ENCODE measurements at places on chromosomes 6 and 20. TPM values are rescaled to one million over a fixed set of nuclear protein-coding genes. Genes with fewer than 3 reads are reported as not detected.

- no peak for DNase-seq
Observed at GRCh38 chr20:5434116-5434515, 117.4 kb upstream of the PROKR2 start.

Gene EPPIN
- not detected for total RNA-seq

- no peak for DNase-seq
Observed at GRCh38 chr20:40232273-40232672, 456.8 kb downstream of the MAFB start.

- DNase-seq: peak; percentile 35
Observed at GRCh38 chr20:24998631-24999445, 6.3 kb upstream of the APMAP start.

- no peak for DNase-seq
Observed at GRCh38 chr20:53763707-53764414, 170.2 kb upstream of the ZNF217 start.

Gene FUT9
- total RNA-seq: not detected

Gene ZFP57
- total RNA-seq: not detected

DNA sequence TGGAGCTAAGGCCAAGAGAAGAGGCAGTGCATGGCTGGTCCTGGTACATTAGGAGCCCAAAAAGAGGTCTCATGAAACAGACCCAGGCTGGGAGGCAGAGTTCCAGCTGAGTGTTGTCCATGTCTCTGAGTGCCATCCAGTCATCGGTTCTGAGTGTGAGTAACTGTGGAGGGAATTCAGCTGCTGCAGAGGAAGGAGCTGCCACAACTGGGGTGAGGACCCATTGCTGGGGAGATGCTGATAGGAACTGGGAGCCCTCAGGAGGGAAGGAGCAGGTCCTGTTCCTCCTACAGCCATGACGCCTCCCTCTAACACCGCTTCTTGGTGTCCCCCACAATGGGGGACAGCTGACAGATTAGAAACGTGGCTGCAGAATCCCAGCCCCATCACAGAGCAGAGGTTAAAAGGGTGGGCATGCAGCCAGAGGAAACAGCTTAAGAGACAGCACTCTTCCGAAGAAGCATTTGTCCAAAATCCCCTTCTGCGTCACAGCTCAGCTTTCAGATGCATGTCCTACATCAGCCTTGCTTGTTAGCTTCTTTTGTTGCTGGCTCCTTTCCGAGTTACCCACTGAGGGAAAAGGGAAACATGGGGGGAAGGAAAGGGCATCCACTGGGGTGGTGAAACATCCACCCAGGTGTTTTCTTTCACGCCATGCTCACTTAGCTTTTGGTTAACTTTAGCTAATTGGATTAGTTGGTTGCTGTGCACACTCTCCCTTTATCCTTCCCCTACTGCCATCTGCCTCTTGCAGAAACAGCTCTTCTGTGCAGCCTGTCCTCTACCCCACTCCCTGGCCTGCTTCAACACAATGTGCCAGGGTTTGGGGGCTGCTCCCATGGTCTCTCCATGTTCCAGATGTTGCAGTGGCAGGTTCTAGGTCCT, 239.2 kb downstream of the SYNDIG1 start:
- DNase-seq: no peak

- no peak for DNase-seq
Observed at GRCh38 chr6:107657373-107657754, 166.7 kb downstream of the SCML4 start.

Gene WFDC12
- not detected for total RNA-seq

DNA sequence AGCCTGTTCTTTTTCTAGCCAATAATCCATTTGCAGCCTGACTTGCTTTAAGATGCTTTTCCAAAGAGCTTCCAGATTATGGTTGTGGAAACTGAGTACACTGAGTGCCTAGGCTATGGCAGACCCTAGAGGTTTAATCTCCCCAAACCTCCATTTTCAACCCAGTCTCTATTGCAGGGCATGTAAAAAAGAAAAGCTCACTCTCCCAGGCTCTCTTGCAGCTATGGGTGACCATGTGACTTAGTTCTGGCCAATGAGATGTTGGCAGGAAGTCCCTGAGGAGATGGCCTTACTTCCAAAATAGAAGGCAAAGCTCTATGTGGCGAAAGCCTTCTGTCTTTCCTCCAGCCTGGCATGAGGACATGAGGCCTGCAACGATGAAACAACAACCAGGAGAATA, 3.8 kb downstream of the PDRG1 start:
- DNase-seq: no peak

DNA sequence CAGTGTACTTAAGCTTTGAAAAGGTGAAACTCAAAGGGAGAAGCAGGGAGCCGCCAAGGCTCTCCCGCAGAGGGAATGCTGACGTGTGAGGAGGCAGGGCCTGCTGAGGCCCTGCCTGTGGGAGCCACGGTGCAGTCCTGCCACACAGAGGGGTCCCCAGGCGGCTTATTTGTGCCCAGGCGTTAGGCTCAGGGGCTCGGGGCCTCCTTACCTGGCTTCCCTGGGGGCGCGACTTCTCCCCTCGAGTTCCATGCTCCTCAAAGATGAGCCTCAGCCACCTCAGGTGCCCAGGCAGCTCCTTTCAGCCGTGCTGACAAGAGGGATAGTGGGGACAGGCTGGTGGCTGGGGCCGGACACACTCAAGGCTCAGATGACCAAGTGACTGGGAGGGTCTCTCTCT, 2.2 kb upstream of the KIF25 start:
- DNase-seq: no peak

DNA sequence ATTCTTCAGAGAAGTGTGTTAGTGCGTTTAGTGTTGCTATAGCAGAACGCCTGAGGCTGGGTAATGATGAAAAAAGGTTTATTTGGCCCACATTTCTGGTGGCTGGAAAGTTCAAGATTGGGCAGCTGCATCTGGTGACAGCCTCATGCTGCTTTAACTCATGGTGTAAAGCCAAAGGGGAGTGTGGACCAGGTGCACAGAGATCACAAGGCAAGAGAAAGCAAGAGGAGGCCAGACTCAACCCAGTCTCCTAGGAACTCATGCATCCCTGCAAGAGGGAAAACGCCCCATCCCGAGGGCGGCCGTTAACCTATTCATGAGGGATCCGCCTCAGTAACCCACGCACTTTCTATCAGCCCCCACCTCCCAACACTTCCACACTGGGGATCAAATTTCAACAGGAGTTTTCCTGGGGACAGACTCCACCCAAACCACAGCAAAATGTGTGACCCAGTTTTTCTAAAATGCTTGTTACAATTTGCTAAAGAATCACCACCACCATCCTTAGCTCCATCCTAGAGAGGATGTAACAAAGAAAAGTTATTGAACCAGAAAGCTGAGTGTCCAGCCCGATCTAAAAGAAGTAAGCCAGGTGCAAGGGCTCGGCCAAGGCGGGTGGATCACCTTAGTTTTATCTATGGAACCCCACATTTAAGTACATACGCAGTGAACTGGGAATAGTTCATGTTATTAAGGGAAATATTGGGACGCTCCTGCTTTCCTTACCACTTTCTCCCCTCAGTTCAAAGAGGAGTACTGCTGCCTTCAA, 164.8 kb downstream of the QKI start:
- DNase-seq: no peak

DNA sequence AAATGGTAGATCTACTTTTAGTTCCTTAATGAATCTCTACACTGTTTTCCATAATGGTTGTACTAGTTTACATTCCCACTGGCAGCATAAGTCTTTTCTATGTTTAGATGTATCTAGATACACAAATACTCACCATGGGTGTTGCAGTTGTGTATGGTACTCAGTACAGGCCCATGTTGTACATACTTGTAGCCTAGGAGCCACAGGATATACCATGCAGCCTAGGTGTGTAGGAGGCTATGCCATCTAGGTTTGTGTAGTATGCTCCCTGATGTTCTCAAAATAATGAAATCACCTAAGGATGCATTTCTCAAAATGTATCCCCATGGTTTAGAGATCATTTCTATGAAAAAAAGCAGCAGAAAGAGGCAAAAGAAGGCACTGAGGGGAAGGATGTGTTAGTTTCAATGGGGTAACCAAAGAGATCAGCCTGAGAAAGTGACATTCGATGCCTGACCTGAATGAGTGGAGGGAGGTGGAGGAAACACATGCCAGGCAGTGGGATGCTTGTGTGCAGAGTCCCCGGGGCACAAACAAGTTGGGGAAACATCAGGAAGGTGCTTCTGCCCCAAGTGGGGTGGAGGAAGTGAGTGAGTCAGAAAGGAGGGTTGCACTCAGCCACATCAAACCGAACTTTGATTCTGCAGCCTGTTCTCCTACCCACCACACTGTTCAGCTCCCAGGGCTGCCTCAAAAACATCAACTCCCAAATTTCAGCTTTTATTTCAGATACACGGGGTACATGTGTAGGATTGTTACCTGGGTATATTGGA, 191.2 kb downstream of the ZNF217 start:
- DNase-seq: no peak

DNA sequence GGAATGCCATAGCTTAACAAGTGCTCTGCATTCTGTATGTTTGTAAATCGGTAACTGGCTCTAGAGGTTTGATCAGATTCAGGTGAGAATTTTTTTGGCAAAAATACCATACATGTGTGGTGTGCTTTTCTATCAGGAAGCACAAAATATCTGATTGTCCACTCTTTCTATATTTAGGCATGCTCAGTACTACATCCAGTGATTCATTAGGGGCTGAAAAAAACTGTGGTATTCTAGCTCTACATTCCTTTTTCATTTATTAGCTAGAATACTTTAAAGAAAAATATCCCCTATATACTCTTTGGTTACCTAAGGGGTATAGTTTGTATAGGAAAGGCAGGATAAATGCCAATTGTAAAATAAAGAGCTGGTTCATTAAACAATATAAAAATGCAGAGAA, 10.6 kb upstream of the ELOVL2 start:
- no peak for DNase-seq

- no peak for DNase-seq
Observed at GRCh38 chr20:12718619-12719018, 290.2 kb upstream of the SPTLC3 start.

Gene KCNK16
- not detected for total RNA-seq

DNA sequence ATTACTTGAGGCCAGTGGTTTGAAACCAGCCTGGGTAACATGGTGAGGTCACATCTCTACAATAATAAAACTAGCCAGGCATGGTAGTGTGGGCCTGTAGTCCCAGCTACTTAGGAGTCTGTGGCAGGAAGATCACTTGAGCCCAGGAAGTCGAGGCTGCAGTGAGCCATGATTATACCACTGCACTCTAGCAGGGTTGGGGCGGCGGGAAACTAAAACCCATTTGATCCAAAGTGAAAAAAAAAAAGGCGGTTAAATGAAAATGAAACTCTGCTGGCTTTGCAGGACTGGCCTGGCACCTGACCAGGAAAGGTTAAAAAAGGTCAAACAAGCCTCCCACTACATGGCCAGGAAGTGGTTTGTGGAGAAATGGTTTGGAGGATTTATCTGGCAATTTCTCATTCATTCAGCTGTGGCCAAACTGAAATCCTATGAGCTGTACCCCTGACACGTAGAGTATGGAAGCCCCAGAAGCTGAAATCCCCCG, 36.6 kb downstream of the MTRES1 start:
- DNase-seq: no peak

GRCh38 chr6:132814716-132815570, 574 bp downstream of the RPS12 start:
- no peak for DNase-seq

GRCh38 chr20:46923550-46923949, 28.9 kb downstream of the EYA2 start:
- no peak for DNase-seq

DNA sequence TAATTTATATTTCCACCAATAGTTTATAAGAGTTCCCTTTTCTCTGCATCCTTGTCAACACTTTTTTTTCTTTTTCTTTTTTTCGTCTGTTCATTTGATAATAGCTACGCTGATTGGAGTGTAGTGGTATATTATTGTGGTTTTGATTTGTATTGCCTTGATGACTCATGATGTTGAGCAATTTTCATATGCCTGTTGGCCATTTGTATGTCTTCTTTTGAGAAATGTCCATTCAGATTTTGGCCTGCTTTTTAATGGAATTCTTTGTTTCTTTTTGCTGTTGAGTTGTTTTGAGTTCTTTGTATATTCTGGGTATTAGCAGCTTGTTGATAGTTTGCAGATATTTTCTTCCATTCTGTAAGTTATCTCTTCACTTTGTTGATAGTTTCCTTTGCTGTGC, 773.4 kb downstream of the KIF16B start:
- DNase-seq: no peak

GRCh38 chr6:10414756-10415616, at the start of gene TFAP2A:
Gene TFAP2A, minus strand, starts transcription at chr6:10415074. Its CDS starts 83 bp downstream, at chr6:10414991.
- no peak for DNase-seq

DNA sequence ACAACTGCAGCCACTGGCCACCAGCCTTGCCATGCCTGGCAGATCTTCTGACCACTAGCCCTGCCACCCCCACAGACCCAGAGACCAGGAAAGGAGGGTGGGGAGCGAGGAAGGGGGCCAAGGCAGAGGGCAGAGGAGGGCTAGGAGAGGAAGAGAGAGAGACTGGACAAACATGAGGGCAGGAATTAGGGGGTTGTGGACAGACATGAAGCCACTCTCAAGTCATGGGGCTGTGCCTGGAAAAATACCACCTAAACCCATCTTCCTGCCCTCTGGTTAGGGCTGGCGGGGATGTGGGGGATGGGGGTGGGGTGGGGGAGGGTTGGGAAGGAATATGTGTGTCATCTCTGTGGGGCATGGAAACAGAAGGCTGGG, 1.4 kb upstream of the SLC29A1 start:
- no peak for DNase-seq

DNA sequence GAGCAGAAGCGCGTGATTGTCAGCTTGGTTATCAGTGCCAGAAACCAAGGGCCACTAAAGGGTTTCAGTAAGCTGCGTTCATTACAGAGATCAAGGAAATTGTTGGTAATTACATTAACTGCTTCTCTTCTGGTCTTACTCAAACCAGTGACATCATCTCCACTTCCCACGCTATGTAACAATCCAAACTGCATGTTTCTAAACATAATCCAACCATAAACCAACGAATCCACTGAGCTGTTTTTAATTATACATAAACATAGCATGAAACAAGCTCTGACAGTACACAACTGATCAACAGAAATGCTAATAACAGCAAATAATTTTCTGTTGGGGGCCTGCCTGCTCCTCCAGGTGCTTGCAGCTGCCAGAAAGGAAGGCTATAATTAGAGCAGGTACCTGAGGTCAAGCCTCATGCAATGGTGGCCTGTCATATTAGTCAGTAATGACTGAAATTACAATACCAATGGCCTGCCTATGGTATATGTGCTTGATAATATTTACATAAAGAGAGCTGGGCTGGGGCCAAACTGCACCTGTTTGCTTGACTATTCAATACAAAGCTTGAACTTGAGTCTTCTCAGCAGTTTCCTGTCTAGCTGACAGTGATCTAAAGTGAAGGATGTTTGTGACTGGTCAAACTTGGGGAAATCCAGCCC, 40.1 kb downstream of the ILRUN start:
- no peak for DNase-seq

Gene TM9SF4
- 42.7 TPM for total RNA-seq

- DNase-seq: peak; percentile 54
Observed at GRCh38 chr20:58710481-58711265, 18.1 kb downstream of the NPEPL1 start.

Gene CLDN20
- total RNA-seq: not detected

GRCh38 chr6:145116591-145117178, 618.6 kb downstream of the EPM2A start:
- no peak for DNase-seq

GRCh38 chr6:146056506-146056905, 27.6 kb downstream of the GRM1 start:
- DNase-seq: no peak

Data from spleen (tissue), 13 donors.